ENCODE measurements at places on chromosomes 5 and 9.
A peak's percentile ranks its signal among the peaks of the same experiment; 100 is the strongest.

GRCh38 chr5:51208296-51208695 lies 175.0 kb upstream of the ISL1 start:
- no peak for DNase-seq

DNA sequence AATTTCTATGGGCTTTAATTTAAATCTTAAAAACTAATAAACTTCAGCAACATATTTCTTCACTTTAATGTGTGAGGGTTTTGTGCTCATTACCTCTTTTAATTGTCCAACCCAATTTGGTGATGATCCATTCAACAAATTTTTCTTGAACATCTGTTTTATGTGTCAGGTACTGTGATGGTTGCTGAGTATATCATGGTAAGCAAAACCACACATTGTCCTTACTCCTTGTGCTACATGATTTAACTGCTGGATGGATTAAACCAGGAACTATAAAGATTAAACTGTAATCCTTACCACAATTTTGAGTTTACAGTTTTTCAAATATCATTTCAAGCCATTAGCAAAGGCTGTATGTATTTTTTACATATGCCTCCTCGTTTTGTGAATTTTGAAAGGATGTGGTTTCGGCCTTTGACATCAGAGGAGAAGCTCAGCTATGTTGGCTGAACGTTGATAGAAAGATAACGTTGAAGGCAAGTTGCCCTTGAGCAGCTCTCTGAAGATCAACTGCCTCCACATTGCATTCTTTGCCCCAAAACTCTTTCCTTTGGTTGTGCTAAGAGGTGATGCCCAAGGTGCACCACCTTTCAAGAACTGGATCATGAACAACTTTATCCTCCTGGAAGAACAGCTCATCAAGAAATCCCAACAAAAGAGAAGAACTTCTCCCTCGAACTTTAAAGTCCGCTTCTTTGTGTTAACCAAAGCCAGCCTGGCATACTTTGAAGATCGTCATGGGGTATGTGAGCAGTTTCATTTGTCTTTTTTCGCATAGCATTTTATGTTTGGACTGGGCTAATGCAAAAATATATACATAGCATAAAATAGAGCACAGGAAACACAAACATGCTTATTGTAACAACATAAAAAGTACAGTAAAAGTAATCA lies at the start of gene ITK:
ITK (plus strand) TSS at position 467 of the 891 bp plus-strand sequence; CDS start at position 605, 138 bp downstream.
- peak; percentile 45 for DNase-seq

GRCh38 chr5:14920121-14920520 lies 48.5 kb upstream of the ANKH start:
- DNase-seq: no peak

DNA sequence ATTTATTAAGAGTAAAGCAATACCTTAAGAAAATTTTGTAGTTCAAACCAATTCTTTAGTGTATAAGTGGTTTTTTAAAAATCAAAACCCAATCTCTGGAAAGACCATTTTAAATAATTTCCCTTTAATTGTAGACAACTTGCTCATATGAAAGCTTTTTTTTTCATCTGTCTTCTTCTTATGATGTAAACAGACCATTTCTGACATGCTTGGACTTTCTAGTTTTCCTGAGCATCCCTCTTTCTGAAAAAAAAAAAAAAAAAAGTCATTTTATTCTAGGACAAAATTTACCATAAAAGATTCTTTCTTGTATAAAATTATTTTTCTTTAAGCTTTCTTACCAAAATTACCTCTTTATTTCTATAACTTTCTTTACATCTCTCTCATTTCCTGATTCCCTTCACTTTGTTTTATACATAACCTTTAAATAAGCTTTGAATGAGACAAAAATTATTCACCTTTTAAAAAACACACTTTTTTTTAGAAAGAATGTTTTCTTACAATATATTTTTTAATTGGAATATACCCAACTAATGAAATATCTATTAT lies 67.5 kb downstream of the COL15A1 start:
- DNase-seq: no peak

- DNase-seq: no peak
Observed at GRCh38 chr9:38406476-38407186, 14.1 kb downstream of the ALDH1B1 start.

DNA sequence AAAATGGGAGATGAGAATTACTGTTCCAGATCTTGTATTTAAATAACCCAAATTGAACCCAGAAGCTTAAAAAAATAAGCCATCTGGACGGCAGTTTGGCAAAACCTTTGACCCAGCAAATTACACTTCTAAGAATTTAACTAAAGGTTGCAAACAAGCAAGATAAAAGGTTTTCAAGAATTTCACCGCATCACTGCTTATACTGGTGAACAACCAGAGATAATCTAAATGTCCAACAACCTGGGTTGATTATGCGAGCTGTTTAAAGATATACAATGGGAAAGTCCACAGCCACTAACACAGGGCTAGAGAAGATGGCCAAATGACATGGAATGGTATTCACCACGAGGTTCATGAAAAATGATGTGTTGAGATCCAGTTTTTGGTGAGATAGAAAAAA lies 149.3 kb downstream of the GNAQ start:
- DNase-seq: no peak

DNA sequence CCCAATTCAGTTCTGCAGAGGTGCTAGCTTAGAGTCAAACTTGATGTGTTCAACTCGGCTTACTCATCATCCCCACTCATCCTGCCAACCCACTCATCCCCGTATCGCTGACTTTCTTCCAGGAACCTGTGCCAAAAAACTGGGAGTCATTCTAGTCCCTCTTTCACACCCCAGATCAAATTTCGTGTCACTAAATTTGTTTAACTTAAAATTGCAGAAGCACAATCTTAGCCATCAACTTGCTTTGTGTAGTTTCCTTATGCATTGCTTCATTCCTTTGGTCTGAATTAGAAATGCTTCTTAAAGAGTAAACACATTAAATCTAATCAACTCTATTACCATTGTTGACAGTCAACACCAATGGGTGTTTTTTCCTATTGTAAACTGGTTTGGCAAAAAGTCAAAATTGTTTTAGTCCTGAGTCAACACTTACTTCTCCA lies 162.4 kb downstream of the TTC39B start:
- no peak for DNase-seq

DNA sequence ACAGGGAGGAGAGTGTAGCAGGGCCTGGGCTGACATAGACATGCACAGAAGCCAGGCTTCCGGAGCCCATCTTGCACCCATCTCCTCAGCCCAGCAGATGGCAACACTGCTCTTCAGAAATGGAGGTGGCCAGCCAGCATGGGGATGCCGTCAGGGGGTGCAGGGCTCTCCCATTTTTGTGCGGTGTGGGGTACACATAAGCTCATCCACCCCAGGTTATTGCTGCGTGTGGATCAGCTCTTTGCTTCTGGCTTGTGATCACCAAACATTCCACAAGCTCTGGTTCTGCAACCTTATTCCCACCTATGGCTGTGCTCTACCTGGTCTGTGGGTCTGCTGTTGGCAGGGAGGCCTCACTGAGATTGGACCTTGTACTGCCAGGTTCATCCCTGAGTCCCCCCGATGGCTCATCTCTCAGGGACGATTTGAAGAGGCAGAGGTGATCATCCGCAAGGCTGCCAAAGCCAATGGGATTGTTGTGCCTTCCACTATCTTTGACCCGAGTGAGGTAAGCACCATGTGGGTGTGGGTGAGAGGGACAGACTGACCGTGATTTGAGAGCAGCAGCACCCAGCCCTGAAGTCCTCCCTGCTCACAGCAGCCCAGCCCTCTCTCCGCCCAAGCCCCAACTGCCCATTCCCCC lies 17.3 kb downstream of the SLC22A5 start:
- DNase-seq: no peak

- DNase-seq: no peak
Observed at GRCh38 chr9:106697750-106698502, 165.0 kb upstream of the ZNF462 start.

Measured in esophagus muscularis mucosa (tissue), 4 donors.